ENCODE measurements at places on chromosomes 16 and 17. TPM values are rescaled to one million over a fixed set of nuclear protein-coding genes. Genes with fewer than 3 reads are reported as not detected.

GRCh38 chr17:72338847-72339790 is 218.3 kb downstream of the SOX9 start:
- no peak for DNase-seq

DNA sequence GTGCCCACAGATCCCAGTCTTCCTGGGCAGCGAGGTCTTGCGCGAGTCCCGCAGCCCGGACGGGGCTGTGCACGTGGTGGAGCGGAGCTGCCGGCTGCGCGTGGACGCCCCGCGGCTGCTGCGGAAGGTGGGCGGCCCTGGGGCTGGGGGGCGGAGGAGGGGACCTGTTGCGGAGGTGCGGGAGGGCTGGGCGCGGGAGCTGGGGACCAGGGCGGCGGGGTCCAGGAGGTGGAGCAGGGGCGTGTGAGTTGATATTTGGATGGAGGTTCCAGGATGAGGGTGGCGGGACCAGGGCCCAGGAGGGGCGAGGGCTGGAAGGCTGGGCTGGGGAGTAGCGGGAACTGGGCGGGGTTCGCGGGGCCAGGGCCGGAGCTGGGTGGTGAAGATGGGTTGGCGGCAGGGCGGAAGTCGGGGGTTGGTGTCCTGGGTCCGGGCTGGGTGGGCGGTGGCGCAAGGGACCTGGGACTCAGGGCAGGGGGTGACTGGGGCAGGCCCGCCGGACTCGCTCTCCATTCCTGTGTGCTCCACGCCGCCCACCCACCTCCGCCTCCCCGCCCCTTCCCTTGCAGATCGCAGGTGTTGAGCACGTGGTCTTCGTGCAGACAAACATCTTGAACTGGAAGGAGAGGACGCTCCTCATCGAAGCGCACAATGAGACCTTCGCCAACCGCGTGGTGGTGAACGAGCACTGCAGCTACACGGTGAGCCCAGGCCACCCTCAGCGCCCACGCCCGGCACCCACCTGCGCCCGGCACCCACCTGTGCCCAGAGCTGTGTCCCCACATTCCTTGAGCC is 29.6 kb downstream of the SEC14L5 start:
- DNase-seq, result no peak

DNA sequence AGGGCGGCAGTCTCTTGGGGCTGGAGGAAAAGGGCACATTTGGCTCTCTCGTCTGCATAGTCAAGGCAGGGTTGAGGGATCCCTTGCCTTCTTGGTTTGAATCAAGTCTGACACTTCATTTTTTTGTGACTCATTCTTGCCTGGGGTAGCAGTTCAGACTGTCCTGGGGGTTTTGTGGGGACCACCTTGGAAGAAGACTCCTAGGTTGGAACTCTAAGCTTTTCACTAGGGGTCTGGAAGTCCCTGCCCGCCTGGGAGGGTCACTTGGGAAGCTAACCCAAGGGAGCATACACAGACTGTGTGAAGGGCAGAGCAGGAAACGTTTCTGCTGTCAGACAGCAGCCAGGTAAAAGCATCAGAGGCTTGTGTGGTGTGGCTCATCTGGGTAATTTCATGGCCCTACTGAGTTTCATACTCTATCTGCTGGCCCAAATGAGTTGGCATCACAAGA is 11.3 kb downstream of the YPEL2 start:
- DNase-seq, result no peak

DNA sequence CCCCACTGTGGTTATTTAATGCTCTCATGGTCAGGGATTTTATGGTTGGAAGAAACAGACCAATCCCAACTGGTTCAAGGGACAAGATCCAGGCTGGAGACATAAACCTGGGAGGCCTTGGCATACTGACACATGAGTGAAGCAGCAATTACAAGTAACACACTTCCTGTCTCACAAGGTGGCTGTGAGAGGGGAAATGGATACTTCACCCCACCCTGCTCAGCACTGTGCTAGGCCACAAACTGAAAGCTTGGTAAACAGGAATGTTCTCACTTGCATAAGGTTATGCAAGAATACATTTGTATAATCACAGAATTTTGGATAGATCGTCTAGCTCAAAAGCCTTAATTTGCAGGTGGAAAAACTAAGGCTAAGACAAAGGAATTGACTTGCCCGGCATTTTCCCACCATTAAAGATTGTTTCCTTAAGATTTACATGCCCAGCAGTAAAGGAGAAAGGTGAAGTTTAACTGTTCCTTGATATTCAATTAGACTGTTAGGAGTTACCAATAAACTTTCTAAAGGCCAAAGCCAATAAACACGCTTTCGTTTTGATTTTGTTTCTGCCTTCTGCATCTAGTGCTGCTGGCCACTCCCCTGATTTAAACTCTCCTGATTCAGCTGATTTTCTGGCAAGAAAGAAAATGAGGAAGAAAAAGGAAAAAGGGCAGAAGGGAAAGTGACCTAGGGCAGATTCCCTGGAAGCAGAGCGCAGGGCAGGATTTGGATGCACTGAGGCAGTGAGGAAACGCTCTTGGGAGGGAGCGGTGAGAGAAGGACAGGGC is 215.6 kb upstream of the CDH5 start:
- no peak for DNase-seq

DNA sequence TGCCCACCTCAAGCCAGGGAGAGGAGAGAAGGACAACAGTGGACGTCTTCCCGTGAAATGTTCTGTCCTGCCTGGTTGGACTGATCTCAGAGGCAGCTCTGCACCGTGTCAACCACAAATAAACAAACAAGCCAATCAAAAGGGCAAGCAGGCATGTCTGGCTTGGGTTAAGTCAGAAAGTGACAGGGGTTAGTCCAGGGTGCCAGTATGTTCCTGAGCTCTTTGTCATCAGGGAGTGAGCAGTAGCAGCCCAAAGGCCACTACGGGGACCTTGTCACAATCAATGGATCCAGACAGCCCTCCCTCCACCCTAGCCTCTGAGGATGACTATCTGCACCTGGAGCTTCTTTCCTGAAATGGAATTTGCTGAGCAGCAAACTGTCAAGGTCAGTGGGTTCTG is 35.0 kb downstream of the CNGB1 start:
- no peak for DNase-seq

DNA sequence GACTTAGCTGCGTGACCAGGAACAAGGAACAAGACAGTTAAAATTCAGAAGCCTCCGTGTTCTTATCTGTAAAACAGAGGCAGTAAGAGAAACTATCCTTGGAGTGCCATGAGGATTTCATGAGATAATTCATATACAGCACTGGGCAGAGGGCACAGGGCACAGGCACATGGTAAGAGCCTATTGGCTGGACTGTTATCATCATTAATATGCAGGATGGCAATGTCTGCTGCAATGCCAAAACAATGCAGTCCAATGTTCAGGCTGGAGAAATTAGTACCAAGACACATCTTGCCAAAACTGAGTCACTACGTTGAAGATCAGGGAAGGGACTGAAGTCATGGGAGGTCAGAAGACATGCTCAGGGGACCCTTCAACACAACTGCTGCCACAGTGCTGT is 13.6 kb downstream of the CDRT4 start:
- DNase-seq, result no peak

- no peak for DNase-seq
These were observed 105.5 kb downstream of the MYO1D start for GRCh38 chr17:32771396-32771795.

DNA sequence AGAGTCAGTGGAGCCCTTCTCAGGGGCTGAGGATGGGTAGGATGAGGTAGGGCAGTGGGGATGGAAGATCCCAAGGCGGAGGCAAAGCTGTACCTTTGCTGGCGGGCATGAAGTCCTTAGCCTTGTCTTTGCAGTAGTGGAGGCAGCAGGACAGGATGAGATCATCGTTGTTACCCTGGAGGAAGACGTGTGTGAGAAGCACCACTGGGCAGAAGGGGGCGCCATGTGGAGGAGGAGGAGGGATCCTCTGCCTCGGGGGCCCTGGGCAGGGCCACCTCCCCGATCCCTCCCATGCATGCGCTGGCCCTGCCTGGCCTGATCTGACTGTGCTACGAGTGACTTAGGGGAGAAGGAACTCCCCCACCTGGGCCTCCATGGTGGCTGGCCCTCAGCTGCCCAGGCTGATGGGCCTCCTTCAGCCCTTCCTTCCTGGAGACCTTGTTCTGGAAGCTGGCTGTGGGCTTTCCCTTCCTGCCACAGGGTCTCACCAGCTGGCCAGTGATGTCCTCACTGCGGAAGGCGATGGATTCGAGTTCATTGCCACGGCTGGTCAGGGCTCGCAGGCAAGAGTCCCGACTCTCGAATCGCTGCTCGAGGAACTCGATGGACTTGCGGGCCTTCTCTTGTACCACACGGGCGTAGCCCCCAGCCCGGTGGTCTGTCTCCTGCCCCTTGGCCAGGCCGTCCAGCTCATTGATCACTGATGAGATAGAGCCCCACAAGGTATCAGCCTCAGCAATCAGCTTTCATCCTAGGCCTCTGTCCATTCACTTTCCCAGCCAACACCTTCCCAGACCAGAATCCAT is 10.3 kb downstream of the HIC1 start:
- no peak for DNase-seq

DNA sequence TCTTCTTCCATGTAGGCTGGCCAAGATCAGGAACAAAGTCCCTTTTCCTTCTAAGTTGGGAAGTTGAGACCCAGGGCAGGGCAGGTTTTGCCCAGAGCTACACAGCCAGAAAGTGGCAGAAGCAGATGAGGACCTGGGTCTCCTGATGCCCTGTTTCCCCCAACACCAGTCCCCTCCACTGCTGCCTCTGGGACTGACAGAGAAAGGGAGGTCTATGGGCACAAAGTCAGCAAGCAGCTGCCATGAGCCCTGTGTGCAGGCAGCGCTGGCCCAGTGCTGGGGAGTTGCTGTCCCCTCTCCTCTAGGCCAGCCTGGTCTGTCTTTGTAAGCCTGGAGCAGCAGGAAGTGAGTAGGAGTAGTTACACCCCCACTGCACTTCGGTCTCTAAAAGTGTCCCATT is 46.9 kb upstream of the NKD1 start:
- no peak for DNase-seq

DNA sequence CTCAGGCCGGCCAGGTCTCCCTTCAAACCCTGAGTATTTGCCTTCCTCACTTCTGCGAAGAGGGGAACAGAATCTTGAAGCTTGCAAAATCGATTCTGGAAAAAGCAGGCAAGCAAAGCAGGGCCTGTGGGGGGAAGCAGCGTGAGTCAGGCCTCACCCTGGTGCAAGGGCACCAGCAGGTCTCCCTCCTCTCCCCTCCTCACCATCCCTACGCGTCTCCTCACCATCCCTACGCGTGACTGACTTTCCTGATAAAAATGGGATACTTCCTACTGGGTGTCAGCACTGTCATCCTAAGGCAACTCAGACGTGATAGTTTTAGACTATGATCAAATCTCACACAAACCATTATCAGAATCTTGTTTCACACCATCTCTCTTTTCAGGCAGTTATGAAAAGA is 12.1 kb downstream of the CMTM3 start:
- DNase-seq, result no peak

GRCh38 chr16:29729116-29729521 is 16.7 kb downstream of the C16orf54 start:
- peak; percentile 66 for DNase-seq

DNA sequence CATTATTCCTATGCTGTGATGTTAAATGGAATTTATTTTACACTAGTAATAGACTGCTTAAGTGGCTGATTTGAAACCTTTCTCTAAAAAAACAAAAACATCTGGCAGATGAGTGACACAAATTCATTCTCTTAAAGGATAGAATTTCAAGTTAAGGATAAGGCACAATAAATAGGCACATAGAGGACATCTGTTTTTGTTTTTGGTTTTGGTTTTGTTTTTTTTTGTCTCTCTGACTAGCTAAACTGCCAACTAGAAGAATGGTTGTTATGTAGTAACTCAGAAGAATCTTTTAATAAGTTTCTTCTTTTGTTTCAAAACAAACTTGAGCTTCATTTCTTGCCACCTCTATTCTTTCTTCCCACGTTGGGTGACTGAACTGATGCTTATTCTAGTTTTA is 5.1 kb upstream of the VPS4A start:
- no peak for DNase-seq

GRCh38 chr17:11921296-11921695 is 76.0 kb downstream of the ZNF18 start:
- no peak for DNase-seq

DNA sequence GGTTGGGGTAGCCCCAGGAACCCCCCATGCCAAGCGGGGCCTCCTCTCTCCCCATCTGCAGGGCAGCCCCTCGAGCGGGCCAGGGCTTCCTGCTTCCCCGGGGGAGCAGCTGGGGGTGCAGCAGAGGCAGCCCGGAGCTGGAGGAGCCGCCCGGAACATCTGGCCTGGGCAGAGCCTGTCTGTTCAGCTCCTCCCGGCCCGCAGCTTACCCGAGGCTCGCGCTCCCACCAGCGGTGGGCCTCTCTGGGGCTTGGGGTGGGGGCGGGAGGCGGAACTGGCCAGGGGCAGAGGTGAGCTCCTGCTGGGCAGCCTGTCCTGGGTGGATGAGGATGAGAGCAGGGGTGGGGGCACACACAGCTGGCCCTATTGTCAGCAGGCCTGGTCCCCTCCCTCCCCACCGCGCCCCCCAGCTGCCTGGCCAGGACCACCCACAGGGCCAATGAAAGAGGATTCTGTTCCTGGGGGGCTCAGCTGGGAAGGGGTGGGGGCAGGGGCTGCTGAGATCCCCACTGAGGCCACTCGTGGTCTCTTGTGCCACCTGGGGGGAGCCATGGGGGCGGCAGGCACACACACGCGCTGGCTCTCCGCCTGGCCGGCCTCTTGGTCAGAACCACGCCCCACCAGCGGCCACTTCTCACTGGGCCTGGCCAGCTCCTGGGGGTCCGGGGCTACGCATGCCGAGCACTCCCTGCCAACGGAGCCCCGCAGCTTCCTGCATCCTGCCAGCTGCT is 34.7 kb downstream of the BAHCC1 start:
- DNase-seq, result no peak

- DNase-seq, result no peak
These were observed 146.8 kb upstream of the GSE1 start for GRCh38 chr16:85466304-85466700.

DNA sequence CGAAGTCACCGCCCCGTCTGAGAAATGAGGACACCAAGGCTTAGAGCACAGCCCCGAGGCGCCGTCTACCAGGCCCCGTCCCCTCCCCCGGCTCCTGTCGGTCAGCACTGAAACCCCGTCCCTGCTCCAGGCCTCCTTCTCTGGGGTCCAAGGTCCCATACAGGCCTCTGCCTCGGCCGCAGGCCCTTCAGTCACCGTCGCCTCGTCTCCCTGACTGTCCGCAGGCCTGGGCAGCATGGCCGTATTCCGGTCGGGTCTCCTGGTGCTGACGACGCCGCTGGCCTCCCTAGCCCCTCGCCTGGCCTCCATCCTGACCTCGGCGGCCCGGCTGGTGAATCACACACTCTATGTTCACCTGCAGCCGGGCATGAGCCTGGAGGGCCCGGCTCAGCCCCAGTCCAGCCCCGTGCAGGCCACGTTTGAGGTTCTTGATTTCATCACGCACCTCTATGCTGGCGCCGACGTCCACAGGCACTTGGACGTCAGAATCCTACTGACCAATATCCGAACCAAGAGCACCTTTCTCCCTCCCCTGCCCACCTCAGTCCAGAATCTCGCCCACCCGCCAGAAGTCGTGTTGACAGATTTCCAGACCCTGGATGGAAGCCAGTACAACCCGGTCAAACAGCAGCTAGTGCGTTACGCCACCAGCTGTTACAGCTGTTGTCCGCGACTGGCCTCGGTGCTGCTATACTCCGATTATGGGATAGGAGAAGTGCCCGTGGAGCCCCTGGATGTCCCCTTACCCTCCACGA is 617 bp downstream of the COASY start:
- no peak for DNase-seq

- DNase-seq, result no peak
These were observed 10.5 kb upstream of the MPO start for GRCh38 chr17:58291246-58291645.

Gene PIRT
- 7.3 TPM for total RNA-seq

Gene TBC1D28
- not detected for total RNA-seq

Gene MYH13
- not detected for total RNA-seq

Gene CCL8
- 0.18 TPM for total RNA-seq

Gene TP53TG3B
- total RNA-seq, result not detected

Gene NAGS
- total RNA-seq, result 0.64 TPM

Gene LRRC46
- total RNA-seq, result not detected

Gene STH
- 4.1 TPM for total RNA-seq
